A673 (cell line): ENCODE measurements at places on chromosomes 4 and X.

DNA sequence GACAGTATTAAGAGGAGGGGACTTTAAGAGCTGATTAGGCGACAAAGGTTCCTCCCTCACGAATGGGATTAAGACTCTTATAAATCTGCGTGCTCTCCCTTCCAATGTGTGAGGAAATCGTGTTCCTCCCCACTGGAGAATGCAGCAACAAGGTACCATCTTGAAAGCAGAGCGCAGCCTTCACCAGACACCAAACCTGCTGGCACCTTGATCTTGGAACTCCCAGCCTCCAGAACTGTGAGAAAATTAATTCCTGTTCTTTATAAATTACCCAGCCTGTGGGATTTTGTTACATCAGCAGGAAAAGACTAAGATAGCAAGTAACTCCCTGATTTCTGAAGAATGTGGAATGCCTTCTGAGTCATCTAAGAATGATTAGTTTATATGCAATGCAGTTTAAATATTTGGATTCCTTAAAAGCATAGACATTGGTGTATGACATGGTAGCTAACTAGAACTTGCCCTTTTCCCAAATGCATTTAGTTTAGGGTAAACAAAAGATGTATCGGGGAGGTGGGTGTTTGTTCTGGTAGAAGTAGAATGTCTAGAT is 86.1 kb downstream of the USP46 start:
- no peak for DNase-seq

DNA sequence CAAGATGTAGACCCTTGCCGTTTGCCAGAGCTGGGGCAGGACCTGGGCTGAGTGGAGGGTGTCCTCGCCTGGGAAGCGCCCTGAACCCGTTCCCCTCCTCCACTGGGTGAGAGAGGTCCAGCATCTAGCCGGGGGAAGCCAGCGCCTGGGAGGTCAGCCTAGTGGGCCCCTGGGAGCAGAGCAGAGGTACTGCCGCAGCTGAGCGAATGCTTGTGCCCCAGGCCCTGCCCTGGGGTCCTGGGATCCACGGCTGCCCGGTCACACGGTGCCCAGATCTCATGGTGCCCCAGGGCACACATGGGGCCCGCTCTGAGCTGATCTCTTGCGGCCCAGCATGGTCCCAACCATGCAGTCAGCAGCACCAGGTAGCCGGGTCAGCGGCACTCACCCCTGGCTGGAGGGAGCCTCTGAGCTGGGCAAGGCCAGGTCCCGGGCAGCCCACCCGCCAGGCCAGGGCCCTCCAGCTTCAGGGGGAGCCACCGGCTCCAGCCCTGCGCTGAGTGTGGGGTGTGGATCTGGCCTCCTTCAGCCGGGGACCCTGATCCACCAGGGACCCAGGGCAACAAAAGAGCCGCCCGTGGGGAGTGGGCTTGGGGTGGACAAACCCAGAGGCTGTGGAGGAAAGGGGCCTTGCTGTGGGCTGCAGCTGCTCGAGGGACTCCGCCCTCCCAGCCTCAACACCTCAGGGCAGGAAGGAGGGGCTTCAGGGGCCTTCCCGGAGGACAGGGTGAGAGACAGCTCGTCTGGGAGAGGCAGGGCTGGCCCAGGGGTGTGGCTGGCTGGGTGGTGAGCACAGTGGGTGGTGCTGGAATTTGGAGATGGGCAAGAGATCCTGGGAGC is 4.1 kb upstream of the CPLX1 start:
- DNase-seq = no peak

DNA sequence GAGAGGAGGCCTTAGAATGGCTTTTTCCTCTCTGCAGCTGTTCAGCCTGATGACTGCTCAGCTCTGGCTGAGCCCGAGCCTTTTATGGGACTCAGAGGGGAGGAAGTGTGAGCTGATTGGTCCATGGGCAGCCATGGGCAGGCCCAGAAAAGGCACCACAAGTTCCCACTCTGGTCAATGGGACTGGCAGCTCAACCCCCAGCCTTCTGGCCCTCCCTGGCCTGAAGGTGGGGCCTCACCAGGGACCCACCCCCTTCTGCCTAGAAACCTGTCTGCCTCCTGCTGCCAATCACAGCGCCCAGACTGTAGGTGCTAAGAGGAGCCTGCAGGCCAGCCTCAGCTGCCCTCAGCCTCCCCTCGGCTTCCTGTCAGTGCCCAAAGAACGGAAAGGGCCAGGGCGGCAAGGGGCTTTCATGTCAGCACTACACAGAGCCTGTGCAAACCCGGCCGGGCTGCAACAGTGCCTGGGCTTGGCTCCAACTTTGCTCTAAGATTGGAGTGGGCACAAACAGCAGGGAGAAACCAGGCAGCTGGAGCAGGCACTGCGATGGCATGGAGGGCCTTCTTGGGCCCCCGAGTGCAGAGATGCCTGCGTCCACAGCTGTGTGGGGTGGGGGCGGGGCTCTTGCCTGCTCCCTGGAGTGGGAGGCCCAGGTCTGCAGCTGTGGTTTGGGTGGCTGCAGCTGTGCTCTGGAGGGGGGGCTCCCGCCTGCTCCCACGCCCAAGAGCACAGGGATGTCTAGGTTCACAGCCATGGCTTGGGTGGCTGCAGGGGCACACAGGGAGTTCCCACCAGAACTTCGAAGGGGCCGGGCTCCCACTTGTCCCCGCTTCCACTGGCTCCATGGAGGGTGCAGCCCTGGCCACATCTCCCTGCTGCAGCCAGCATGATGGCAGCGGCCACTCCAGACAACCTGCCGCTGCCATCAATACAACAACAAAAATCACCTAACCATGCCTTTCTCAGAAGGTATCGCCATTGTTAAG is 92.6 kb downstream of the NXF2 start:
- DNase-seq = peak; percentile 4

- no peak for DNase-seq
These were observed 451.2 kb downstream of the FAT4 start for GRCh38 chr4:125765941-125766340.

- DNase-seq = no peak
These were observed 1912.7 kb upstream of the TENM3 start for GRCh38 chr4:180330521-180330920.

GRCh38 chr4:180828455-180829018 is 1414.7 kb upstream of the TENM3 start:
- peak; percentile 81 for DNase-seq

GRCh38 chr4:139896091-139896604 is 230.5 kb downstream of the MGST2 start:
- no peak for DNase-seq

DNA sequence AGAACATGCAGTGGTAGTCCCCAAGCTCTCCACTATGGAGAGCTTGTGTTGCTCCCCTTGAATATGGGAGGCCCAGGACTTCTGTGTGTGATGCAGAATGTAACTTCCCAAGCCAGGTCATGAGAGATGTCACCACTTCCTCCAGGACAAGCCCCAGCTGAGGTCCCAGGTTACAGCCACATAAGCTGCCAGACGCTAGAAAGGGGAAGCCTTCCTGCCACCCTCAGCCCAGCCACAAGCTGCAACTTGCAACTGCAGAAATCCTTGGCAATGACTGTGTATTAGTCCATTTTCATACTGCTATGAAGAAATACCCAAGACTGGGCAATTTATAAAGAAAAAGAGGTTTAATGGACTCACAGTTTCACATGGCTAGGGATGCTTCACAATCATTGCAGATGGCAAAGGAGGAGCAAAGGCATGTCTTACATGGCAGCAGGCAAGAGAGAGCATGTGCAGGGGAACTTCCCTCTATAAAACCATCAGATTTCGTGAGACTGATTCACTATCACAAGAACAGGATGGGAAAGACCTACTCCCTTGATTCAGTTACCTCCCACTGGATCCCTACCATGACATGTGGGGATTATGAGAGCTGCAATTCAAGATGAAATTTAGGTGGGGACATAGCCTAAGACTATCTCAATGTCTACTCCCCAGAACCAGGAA is 91.5 kb upstream of the DHX15 start:
- no peak for DNase-seq

DNA sequence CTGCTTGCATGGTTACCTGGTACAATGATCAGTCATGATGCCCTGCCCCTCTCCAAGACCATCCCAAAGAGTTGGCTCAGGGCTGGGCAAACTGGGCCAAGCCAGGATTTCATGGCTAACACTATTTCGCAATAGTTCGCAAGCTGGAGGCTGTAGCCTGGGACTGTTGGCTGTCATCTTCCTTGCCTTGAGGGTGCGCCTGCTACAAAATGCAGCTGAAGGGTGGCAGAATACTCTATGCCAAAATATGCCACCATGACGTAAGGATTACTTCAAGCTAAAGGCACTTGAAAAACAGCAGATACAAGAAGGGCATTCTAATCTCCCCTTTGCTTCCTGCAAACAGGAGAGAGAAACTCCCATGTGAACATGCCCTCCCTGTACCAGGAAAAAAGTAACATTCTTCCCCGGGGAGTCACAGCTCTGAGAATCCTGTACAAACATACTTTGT is 21.0 kb downstream of the SAT1 start:
- DNase-seq = peak; percentile 29

- peak; percentile 87 for DNase-seq
These were observed 12.9 kb downstream of the CD99 start for GRCh38 chrX:2703991-2704369.

GRCh38 chrX:57380026-57380796 is 93.7 kb downstream of the FAAH2 start:
- DNase-seq = no peak

DNA sequence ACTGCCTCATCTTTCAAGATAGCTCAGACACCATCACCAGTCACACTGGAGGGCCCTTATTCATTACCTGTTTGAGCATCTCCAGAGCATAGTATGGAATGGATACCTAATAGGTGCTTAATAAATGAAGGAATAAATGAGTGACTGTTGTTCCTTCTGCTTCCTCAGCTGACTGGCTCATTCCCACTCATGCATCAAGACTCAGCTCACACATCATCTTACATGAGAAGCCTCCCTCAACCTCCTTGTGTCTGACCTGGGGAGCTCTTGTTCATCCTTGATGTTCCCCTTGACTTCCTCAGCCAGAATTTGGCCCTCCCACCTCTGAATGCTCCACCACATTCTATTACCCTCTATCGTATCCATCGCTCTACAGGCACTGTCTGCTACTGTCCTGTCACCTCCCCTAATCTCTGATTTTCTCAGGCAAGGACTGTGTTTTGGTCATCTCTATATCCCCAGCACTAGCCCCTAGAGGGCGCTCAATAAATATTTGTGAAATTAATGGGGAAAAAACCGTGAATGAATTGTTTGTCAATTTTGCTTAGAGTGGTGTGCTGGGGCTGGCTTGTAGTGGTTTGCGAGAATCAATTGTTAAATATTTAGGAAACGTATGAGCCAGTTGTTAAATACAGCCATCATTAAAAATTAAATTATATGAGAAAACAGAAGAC is 88.3 kb downstream of the NHSL2 start:
- peak; percentile 59 for DNase-seq

- no peak for DNase-seq
These were observed 59.9 kb downstream of the PABPC4L start for GRCh38 chr4:134141728-134142127.

DNA sequence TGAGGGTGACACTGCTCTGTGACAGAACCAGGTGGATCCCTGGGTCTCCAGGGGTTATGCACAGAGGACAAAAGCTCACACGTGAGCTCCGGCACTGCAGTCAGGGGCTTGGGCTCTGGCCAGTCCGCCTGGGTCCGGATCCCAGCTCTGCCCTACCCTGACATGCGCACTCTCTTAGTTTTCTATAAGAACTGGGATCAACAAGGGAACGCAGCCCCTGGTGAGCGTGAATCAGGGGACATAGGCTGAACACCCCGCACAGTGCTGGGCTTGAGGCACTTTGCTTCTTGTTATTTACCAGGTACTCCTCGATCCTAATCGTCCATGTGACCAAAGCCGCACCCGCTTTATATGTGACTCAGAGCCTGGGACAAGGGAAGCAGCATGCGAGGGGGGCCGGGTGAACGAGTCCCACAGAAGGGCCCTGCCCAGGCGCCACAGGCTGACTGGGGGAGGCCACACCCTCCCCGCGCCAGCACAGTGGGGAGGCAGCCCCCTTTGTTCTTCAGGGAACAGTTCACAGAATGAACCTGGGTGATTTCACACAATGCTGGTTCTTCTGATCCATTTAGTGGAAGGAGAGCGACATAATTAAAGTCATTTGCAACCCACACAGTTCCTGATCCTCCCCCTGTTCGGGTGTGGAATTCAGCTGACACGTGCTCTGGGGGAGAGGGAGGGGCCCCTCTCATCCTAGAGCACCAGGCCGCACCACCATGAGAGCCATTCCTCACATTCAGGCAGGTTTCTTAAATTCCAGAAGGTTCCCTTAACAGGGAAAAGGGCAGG is 55.5 kb downstream of the WFS1 start:
- peak; percentile 64 for DNase-seq

DNA sequence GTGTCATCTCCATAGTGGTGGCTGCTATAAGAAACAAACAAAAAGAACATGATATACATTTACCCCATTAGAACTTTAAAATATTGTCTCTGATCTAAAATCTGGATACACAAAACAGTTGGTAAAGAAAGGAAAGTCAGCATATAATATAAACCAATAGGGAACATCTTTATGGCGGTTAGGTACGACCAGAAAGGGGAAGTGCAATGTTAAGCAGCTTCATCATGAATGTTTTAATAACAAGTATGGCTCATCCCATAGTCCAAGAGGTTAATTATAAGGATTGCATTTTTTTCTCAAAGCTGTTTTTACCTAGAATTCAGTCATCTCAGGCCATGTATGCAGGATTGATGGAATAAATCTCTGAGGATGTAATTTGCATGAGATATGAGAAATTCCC is 1869.7 kb downstream of the PCDH7 start:
- DNase-seq = no peak

DNA sequence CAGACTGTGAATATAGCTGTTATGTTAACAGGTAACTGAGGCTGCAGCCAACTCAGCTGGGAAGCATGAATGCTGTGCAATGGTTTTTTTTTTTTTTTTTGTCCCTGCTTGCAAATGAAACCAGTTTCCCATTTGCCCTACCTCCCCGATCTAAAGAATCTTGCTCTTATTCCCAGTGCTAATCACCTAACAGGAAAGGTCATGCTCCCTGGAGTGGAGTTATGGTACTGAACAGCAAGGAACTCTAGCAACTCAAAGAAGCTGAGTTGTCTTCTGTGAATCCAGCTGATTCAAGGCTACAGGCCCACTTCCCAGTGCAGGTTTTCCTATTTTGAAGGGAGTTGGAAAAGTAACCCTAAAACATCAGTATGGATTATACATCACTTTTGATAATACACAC is 52.1 kb downstream of the HTR2C start:
- no peak for DNase-seq

- DNase-seq = peak; percentile 72
These were observed 55.0 kb upstream of the PRDM5 start for GRCh38 chr4:120977435-120977997.

- DNase-seq = no peak
These were observed 21.3 kb upstream of the SOX3 start for GRCh38 chrX:140526171-140526570.

GRCh38 chr4:79947386-79947785 is 125.6 kb downstream of the ANTXR2 start:
- DNase-seq = no peak

GRCh38 chrX:112341598-112341997 is 259.0 kb upstream of the TRPC5 start:
- DNase-seq = no peak
